Tibial nerve (tissue), 4 donors: ENCODE measurements at places on chromosomes 2 and 18. TPM values are rescaled to one million over a fixed set of nuclear protein-coding genes. Genes with fewer than 3 reads are reported as not detected.
A peak's percentile ranks its signal among the peaks of the same experiment; 100 is the strongest.

- H3K27me3 ChIP-seq = no peaks in the 10 kb centered on the region
- H3K4me1 ChIP-seq = peaks cover 31% of the 10 kb centered on the region
- peak overlapping the region; percentile 82 for H3K27ac ChIP-seq
- H3K4me3 ChIP-seq = no peak overlapping the region
Observed at GRCh38 chr2:43168016-43168369, 58.4 kb downstream of the ZFP36L2 start.

- H3K4me3 ChIP-seq = no peak overlapping the region
- no peaks in the 10 kb centered on the region for H3K4me1 ChIP-seq
- no peaks in the 10 kb centered on the region for H3K27me3 ChIP-seq
- H3K27ac ChIP-seq = no peak overlapping the region
Observed at GRCh38 chr18:47283476-47283875, 32.0 kb upstream of the SKOR2 start.

- no peak overlapping the region for H3K4me3 ChIP-seq
- no peak overlapping the region for H3K27ac ChIP-seq
Observed at GRCh38 chr18:49473721-49474120, 13.3 kb upstream of the DYM start.

- H3K27me3 ChIP-seq = no peaks in the 10 kb centered on the region
- H3K4me3 ChIP-seq = no peak overlapping the region
- DNase-seq = no peak
- no peaks in the 10 kb centered on the region for H3K36me3 ChIP-seq
- H3K27ac ChIP-seq = no peak overlapping the region
Observed at GRCh38 chr18:49846361-49846662, 33.0 kb upstream of the ACAA2 start.

DNA sequence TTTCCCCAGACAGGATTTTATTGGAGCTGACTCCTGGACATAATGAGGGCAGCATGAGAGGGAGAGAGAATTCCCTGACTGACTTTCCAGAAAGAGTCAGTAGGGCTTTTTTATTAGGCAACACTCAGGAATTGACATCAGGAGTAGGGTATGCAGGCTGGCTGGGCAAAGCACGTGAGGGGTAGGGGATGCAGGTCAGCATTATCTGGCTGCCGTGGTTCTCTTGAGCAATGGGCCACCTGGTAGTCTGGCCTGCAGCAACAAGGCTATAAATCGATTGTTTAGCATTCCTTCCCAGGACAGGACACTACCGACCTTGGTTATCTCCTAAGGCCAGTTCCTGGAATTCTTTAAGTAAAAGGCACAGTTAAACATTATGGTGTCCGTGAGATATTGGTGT lies 160.8 kb upstream of the AGAP1 start:
- H3K4me1 ChIP-seq = no peaks in the 10 kb centered on the region
- DNase-seq = no peak
- no peak overlapping the region for H3K4me3 ChIP-seq
- no peaks in the 10 kb centered on the region for H3K27me3 ChIP-seq
- H3K36me3 ChIP-seq = no peaks in the 10 kb centered on the region

GRCh38 chr2:25194576-25195122 lies 26.3 kb upstream of the POMC start:
- H3K27me3 ChIP-seq = no peaks in the 10 kb centered on the region
- H3K4me1 ChIP-seq = peaks cover 28% of the 10 kb centered on the region
- H3K36me3 ChIP-seq = no peaks in the 10 kb centered on the region
- DNase-seq = no peak
- no peak overlapping the region for H3K27ac ChIP-seq

DNA sequence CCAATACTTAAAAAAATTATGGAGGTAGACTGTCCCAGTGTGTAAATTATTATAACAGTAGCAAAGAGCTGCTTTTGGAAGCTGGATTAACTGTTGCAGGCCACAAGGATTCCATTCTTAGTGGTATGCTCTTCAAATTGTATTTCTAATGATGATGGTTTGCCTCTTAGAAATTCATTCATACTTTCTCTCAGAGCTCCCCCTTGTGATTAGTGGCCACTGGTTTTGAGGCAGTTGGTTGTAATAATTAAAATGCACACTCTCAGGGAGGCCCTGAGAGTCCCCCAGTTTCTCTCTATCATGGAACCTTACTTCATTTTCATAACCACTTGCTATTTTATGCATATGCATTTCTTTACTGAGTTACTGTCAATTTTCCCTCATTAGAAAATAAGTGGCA lies 122.5 kb downstream of the PLA2R1 start:
- no peaks in the 10 kb centered on the region for H3K36me3 ChIP-seq
- no peaks in the 10 kb centered on the region for H3K27me3 ChIP-seq
- no peak overlapping the region for H3K27ac ChIP-seq
- no peaks in the 10 kb centered on the region for H3K4me1 ChIP-seq
- peak; percentile 17 for DNase-seq

DNA sequence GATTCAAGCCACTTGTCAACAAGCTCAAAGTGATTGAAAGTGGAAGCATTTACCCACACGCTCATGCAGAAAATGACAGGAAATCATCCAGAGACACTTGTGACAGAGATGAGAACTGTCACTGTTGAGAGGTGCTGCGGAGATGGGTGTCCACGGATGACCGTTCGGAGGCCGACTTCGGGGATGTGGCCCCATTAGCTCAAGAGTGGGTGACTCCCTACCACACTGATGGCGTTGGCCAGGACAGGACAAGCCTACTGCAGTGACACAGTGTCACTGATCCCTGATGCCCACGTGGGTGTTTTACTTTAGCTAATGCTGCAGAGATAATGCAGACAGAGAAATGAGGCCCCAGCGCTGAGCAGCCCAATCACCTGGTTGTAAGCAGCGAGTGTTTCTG lies 81.5 kb upstream of the YWHAQ start:
- no peaks in the 10 kb centered on the region for H3K4me1 ChIP-seq
- H3K36me3 ChIP-seq = no peaks in the 10 kb centered on the region
- no peak overlapping the region for H3K4me3 ChIP-seq
- DNase-seq = no peak

DNA sequence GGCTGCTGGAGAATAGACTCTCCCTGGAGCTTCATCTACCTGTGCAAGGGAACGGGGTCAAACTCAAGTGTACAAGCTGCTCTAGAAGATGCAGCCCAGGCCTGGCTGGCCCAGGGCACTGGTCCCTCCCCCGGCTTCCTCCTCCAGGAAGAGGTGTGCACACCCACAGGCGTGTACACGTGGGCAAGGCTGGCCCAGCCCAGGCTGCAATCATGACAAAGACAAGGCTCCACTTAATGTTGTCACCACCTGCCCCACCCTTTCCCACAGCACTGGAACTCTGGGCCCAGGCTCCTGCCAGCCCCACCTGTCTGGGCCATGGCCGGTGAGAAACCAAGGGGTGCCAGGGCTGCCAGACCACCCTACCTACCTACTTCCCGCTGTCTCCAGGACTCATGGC lies 29.6 kb upstream of the ALPP start:
- peaks cover 44% of the 10 kb centered on the region for H3K27me3 ChIP-seq
- H3K4me1 ChIP-seq = no peaks in the 10 kb centered on the region
- DNase-seq = no peak
- H3K4me3 ChIP-seq = no peak overlapping the region

GRCh38 chr2:524442-524841 lies 152.8 kb downstream of the TMEM18 start:
- no peaks in the 10 kb centered on the region for H3K27me3 ChIP-seq
- no peak overlapping the region for H3K27ac ChIP-seq
- DNase-seq = no peak
- H3K4me3 ChIP-seq = no peak overlapping the region
- no peaks in the 10 kb centered on the region for H3K36me3 ChIP-seq
- no peaks in the 10 kb centered on the region for H3K4me1 ChIP-seq

GRCh38 chr2:69387770-69388481 lies 899 bp upstream of the GFPT1 start:
- DNase-seq = no peak
- peaks cover 13% of the 10 kb centered on the region for H3K4me1 ChIP-seq
- H3K27ac ChIP-seq = peak overlapping the region; percentile 90
- H3K36me3 ChIP-seq = peaks cover 2% of the 10 kb centered on the region
- peak overlapping the region; percentile 54 for H3K4me3 ChIP-seq
- no peaks in the 10 kb centered on the region for H3K27me3 ChIP-seq

- no peak for DNase-seq
- no peak overlapping the region for H3K4me3 ChIP-seq
- H3K27ac ChIP-seq = no peak overlapping the region
Observed at GRCh38 chr2:18651842-18652774, 62.7 kb upstream of the NT5C1B start.

DNA sequence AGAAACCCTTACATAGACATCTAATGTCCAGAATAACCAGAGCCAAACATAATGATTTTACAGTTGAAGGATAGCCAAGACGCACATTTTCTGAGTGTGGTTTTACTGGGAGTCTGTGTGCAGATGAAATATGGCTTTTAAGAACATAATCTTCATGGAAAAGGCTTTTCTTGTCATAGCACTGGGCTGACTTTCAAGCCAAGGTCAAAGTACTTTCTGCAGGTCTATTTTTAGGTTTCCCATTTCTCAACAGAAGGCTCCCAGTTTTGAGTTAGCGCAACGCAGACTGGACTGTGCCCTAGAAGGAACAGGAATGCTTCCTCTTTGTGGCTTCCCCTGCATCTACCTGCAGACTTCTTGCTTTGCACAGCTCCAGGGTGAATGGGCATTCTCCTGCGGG lies 92.3 kb upstream of the UPP2 start:
- no peaks in the 10 kb centered on the region for H3K27me3 ChIP-seq
- H3K4me3 ChIP-seq = no peak overlapping the region
- no peak overlapping the region for H3K27ac ChIP-seq
- H3K36me3 ChIP-seq = no peaks in the 10 kb centered on the region
- H3K4me1 ChIP-seq = peaks cover 16% of the 10 kb centered on the region
- DNase-seq = no peak

DNA sequence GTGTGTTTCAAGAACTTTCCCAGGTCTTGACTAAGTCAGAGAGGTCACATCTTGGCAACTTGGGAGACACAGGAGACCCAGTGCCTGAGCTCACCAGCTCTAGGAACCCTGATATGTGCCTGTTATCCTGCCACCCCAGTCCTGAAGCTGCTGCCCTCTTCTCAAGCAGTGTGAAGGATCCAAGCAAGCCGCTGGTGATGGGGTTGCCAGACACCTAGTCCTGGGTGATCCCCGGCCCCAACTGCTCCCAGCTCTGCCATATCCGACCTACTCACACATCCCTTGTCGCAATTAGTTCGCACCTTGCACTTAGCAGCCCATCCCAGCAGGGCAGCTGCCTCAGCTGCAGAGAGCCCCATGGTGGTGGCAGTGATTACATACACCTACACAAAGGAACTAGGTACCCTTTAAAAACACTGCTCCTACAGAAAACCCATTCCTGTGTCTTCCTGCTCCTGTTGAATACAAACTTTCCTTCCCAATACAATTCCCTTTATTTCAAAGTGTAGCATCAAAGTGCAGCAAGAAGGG lies 247.2 kb upstream of the RAB12 start:
- peaks cover 3% of the 10 kb centered on the region for H3K4me1 ChIP-seq
- H3K27ac ChIP-seq = no peak overlapping the region
- no peak for DNase-seq

DNA sequence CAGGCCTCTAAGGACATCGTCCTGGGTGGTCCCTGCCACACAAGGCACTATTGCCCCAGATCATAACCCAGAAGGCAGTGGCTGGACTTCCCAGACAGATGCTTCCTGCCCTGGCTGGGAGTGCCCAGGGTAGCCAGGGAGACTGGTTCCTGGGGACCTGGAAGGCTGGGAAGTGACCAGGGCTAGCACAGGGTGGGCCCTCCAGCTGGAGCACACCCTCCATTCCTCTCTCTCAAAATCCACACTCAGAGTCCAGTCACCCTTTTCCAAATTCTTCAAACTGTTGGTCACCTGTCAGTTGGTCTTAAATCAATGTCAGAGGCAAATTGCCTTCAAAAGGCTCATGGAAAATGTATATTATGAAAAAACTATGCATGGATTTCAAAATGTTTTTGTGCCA lies 11.6 kb upstream of the TUBB6 start:
- no peak overlapping the region for H3K4me3 ChIP-seq
- DNase-seq = no peak
- H3K27me3 ChIP-seq = no peaks in the 10 kb centered on the region
- no peak overlapping the region for H3K27ac ChIP-seq

DNA sequence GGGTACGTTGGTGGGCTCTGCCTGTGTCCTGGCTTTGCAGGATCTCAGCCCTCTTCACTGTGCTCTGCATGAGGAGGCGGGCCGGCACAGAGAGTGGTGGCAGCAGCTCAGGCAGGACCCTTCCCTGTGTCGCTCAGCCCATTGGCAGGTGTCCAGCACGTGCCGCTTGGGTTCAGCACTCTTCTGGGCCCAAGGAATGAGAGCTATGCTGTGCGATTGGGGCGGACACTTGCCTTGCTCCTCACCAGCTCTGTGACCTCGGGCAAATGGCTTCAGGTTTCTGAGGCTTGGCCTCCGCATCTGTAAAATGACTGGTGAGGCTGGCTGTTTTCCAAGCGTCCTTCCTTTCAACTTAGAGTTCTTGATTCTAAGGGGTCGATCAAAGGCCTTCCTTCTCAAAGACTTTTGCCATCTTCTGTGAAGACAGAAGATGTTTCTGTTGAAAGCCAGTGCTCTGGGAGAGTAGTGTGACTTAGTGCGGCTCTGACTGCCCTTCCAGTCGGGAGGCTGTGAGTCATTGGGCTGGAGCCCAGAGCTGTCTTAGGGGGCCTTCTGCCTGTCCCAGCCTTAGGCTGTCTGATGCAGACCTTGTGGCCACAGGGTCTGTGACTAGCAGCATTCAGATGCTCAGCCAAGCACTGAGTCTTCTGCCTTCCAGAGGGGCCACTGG lies 35.6 kb downstream of the GLI2 start:
- no peaks in the 10 kb centered on the region for H3K4me1 ChIP-seq
- no peak overlapping the region for H3K27ac ChIP-seq
- H3K4me3 ChIP-seq = no peak overlapping the region
- H3K36me3 ChIP-seq = no peaks in the 10 kb centered on the region
- no peak for DNase-seq

DNA sequence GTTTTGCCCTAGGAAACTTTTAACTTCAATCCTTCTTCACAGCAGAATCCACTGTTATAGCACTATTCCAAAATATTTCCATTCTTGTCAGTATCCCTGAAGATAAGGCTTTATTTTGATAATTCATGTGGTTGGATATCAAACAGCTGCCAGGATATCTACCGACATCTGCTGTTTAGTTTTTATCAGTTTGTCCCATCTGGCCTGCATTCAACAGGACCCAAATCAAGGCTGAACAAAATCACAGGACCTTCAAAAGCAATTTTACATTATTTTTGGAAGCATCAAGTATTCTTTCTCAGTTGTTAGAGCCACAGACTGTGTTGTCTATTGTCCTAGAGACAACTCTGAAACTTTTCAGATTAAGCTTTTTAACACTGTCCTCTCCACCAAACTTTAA lies 429.0 kb upstream of the PIK3C3 start:
- no peaks in the 10 kb centered on the region for H3K27me3 ChIP-seq
- no peak overlapping the region for H3K4me3 ChIP-seq
- H3K27ac ChIP-seq = no peak overlapping the region

CDH19 gene
- 305 TPM for total RNA-seq

LYPD1 gene
- total RNA-seq = 7.5 TPM

MEP1B gene
- total RNA-seq = not detected

LHCGR gene
- total RNA-seq = 3.6 TPM

CD302 gene
- total RNA-seq = 58.3 TPM

IL36B gene
- not detected for total RNA-seq

SERPINB12 gene
- not detected for total RNA-seq

NOSTRIN gene
- 42.4 TPM for total RNA-seq

TXNDC2 gene
- not detected for total RNA-seq

TMEM17 gene
- total RNA-seq = 5.9 TPM

PARD3B gene
- total RNA-seq = 59.0 TPM

BOK gene
- 49.6 TPM for total RNA-seq
